ENCODE measurements at places on chromosomes 3 and 15.
A peak's percentile ranks its signal among the peaks of the same experiment; 100 is the strongest.

- DNase-seq: no peak
Measured at GRCh38 chr3:133746712-133747066, 496 bp downstream of the TF start.

GRCh38 chr15:30930422-30930821, 26.7 kb downstream of the FAN1 start:
- no peak for DNase-seq

DNA sequence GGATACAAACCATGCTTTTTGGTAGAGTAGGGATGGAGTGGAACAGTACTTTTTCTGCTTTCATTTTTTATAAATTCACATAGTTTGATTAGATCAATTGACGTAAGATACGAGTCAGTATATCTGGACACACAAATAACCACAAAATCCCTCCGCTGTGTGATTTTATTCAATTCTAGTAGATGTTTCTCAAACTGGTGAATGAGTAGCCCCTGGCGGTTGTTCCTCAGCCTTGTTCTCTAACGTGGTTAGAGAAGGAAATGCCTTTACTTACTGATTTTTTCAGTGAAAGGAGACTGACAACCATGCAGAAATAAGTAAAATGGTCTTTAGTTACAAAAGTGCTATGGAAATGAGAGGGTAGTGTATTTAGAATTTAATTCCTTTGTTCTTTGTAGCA, 161.0 kb downstream of the TCF12 start:
- DNase-seq: no peak

- no peak for DNase-seq
Measured at GRCh38 chr15:98195796-98196195, 235.3 kb downstream of the ARRDC4 start.

GRCh38 chr3:59290358-59290757, 240.5 kb upstream of the CFAP20DC start:
- DNase-seq: no peak

DNA sequence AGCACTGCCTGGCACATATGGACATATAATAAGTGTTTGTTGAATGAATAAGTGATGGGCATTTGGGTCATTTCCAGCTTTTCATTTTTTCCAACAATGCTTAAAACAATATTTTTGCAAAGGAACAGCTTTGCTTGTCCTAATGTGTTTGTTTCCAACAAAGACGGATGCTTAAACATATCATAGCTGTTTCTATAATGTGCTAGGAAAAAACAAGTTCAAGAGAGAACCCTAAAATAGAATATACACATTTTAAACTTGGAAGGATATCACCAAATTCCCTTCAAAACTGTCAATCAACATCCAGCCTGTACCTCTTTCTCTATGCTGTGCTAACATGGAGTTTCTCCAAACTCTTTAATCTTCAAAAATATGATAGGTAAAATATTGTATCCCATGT, 224.5 kb upstream of the WNT5A start:
- no peak for DNase-seq

GRCh38 chr3:30640851-30641250, 34.5 kb downstream of the TGFBR2 start:
- no peak for DNase-seq

- DNase-seq: no peak
Measured at GRCh38 chr15:79257454-79257853, 25.1 kb upstream of the ANKRD34C start.

- no peak for DNase-seq
Measured at GRCh38 chr3:127369356-127369935, 81.6 kb upstream of the PRR20G start.

DNA sequence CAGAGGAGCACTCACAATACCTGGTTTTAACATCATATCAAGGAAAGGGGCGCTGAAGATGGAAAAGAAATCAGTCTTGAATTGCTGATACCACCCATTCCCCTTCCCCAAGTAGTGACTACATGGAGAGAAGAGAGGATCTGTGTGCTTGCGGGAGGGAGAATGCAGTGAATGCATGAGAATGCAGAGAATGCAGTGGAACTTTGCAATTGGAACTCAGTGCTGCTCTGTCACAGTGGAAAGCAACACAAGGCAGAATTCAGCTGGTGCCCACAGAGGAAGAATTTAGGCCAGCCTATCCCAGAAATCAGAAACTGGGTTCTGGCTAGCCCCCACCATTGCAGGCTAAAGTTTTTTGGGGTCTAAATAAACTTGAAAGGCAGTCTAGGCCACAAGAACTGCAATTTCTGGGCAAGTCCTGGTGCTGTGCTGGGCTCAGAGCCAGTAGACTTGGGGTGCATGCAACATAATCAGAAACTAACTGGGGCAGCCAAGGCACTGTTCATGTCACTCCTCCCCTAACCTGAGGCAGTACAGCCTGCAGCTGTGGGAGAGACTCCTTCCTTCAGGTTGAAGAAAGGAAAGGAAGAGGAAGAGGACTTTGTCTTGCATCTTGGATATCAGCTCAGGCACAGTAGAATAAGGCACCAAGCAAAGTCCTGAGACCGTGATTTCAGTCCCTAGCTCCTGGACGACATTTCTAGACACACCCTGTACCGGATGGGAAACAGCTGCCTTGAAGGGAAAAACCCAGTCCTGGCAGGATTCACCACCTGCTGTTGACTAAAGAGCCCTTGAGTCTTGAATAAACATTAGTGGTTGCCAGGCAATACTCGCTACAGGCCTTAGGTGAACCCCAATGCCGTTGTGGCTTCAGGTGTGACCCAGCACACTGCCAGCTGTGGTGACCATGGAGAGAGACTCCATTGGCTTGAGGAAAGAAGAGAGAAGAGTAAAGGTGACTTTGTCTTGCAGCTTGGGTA, 329.3 kb downstream of the TBL1XR1 start:
- no peak for DNase-seq

GRCh38 chr3:120743556-120744195, 1.1 kb downstream of the GTF2E1 start:
- DNase-seq: no peak

DNA sequence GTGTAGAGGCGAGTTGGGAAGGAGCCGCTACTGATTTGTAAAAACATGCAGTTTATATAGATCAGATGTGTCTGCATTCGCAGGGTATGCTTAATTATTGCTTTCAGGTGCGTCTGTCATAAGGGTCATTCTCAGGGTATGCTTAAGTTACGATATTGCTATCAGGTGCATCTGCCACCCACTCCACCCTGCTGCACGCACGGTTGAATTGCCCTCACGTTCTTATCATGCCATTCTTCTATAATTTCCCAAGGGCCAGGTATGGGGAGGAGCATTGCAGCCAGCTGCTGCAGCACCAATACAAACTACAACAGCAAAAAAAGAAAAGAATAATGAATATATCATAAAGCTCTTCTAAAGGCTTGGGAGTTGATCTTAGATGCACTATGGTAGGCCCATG, 230.0 kb downstream of the KBTBD8 start:
- no peak for DNase-seq

- no peak for DNase-seq
Measured at GRCh38 chr3:144437989-144438388, 466.4 kb downstream of the DIPK2A start.

DNA sequence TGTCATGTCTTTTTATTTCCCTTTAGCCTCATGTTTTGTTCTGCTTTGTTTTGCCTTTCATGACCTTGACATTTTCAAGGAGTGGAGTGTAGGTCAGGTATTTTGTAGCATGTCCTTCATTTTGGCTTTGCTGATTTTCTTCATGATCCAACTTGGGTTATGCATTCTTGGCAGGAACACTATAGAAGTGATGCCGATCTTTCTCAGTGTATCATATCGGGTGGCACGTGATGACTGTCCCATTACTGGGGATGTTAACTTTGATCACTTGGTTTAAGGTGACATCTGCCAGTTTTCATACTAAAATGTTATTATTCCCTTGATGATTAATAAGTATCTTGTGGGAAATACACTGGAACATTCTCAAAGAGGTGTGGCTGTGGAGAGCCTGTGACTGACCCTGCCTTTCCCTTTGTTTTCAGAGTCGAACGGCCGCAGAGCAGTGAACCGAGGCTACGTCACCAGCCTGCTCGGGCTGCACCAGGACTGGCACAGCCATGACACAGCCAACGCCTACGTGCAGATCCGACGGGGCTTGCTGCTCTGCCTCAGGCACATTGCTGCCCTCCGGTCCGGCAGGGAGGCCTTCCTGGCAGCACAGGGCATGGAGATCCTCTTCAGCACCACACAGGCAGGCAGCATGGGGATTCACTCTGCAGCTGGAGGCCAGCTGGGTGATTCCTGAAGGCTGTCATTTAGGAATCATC, 167.7 kb downstream of the AGBL1 start:
- DNase-seq: no peak

GRCh38 chr3:70000563-70001081, 1.1 kb downstream of the SAMMSON start:
- DNase-seq: no peak

- DNase-seq: no peak
Measured at GRCh38 chr3:43856761-43857160, 166.0 kb downstream of the ABHD5 start.

- no peak for DNase-seq
Measured at GRCh38 chr15:62550106-62550505, 385.0 kb upstream of the C2CD4B start.

DNA sequence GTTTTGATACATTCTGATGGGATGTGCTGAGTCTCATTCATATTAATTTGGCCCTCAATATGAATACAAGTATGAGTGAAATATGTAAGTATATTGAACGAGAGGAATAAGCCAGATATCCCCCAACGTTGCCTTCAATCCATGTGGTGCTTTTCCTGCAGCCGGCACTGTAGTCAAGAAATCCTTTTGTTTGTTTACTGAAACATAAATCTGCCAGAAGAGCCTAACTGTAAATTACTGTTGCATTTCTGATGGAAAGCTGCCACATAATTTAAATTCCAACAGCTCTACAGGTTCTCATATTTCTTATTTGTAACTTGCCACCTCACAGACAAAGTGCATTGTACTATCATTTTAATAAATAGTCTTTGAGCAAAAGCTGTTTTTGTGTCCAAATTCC, 314.0 kb downstream of the KBTBD8 start:
- DNase-seq: no peak

DNA sequence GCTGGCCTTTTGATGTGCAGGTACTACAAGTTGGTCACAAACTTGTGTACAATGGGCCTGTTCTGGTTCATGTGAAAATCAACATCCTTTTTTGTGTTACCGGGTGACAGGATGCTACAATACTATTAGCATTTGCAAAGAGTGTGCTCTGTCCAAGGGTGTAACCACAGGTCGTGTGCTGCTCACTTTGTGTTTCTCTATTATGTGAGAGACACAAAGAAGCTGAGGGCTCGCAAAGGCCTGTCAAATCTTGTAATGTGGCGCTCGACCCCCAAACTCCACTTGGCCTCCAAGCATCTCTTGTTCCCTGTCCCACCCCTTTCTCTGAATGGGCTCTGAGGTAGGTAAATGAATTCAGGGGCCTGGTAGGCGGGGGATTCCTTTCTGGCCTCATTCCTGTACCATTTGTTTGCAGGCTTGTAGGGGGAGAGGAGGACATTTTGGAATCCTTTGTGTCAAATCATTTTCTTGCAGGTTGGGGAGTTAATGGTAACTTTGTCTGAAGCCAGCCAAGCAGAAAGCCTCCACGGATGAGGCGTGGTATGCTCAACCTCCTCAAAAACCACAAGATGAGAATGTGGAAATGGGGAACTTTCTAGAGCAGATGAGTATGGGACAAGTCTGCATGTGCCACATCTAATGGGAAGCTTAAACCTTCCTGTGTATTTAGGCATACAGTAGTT, 109.1 kb downstream of the OPA1 start:
- DNase-seq: peak; percentile 2

Data from AG09319 (cell line).